ENCODE measurements at places on chromosomes 5 and 9.

DNA sequence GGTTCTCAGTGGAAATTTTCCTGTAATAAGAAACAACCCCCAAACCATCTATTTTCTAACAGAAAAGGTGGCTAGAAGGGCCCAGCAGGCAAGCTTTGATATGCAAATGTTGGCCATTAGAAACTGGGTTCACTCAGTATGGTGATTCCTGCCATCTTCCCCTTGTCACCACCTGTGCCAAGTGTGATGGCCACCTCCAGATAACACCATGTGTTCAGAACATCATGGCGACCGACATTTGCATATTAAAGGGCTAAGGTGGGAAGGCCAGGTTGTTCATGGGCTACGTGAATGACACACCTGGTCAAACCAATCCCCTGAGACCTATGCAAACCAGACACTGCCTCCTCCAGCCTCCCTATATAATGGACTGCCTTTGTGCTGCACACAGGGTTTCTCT lies 20.4 kb downstream of the FOXE1 start:
- no peak for DNase-seq

DNA sequence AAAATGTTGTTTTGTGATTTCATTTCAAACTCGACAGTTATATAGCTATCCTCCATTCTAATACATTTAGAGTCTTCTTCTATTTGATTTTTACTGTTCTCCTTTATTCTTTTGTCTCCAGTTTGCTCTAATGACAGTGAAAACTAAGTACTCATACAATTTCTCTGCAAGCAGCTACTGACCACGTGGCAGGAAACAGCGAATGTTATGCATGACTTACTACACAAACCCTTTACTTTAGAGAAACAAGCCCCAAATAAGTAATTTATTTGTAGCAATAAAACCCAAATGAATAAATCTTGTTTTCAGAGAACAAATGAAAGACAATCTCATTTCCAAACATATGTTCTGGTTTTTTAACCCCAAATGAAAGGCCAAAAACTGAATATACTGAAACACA lies 41.9 kb downstream of the CDH6 start:
- DNase-seq, result no peak

DNA sequence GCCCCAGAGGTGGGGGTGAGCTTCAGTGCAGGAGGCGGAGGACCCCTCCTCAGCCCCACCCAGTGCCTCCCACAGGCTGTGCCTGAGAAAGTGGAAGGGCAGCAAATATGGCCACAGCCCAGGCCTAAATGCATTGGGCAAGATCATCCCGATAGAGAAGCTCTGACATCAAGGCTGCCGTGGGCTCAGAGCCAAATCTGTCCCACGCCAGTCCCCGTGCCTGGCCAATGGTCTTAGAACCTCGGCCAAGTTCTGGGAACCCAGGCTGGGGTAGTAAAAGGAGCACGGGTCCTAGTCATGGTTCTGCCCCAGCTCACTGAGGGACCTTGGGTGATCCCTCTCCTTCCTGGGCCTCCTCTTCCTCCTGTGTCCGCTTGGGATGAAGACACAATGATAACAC lies 27.7 kb upstream of the TNIP1 start:
- no peak for DNase-seq

DNA sequence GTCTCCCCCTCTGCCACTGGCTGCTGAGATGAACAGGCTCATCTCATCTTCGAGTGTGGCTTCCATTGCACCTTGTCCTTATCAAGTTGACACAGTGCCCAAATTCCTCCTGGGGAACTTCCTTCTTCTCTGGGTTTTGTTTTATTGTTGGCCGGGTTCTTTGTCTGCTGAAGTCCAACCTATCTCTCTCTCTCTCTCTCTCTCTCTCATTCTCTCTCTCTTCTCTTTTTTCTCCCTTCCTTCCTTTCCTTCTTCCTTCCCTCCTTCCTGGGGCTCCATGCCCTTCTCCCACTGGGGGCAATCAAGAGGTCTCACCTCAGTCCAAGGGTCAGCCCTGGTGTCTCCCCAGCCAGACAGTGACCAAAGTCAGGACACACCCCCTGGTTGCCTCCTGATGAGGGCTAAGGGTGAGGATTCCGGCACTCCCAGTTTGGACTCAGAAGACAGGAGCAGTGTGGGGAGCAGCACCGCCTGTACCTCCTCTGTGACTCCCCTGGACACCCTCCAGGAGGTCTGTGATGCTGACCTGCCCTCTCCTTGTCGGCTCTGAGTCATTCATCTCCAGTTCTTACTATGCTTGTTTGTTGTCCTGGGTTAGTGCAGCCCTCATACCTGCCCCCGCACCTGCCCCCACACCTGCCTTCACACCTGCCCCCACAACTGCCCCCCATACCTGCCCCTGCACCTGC lies 30.7 kb downstream of the KCNT1 start:
- no peak for DNase-seq

DNA sequence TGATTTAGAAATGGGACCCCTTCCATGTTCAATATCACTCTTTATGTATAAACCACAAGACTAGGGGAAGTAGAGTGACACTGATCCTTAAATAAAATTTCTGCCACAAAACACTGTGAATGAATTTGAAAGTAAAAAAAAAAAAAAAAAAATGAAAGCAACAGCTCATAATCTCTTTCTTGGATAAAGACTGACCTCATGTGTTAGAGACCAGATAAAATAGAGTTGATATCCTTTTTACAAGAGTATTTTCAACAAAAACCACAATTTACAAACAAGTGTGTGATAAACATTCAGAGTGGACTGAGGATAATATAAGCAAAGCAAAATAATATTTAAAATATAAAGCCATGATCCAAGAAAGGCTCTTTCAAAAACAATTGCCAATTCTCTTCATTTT lies 180.2 kb downstream of the FBXL17 start:
- DNase-seq, result no peak

- DNase-seq, result no peak
These were observed 513 bp upstream of the RNF180 start for GRCh38 chr5:64165160-64165499.

- DNase-seq, result no peak
These were observed 316.3 kb downstream of the GABRB2 start for GRCh38 chr5:161230221-161230620.

GRCh38 chr9:5799314-5799713 lies 33.6 kb downstream of the ERMP1 start:
- DNase-seq, result no peak

GRCh38 chr9:9992936-9993335 lies 619.9 kb downstream of the PTPRD start:
- no peak for DNase-seq

DNA sequence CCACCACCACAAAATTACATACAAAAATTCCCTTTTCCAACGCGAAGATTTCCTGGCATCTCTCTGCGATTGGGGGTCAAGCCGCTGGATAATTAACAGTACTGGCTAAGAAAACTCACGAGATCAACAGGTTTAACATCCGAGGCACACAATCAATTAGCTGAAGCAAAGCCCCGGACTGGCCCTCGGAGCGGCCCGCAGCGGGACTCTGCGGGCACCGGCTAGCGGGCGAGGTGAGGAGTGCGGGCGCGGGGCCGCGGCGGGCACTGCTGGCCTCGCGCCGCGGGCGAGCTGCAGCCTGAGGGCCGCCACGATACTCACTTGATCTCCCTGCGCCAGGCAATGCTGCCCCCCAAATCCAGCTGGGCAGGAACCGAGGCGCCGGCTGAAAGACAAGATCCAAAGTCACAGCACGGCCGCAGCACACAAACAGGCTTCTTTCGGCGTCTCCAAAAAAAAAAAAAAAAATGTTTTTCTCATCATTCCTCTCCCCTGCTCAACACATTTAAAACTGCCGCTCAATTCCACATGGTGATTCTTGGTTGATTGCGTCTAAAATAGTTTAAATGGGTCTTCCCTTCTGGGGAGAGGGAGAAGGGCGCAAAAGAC lies 210.2 kb downstream of the MEF2C start:
- DNase-seq, result no peak

- DNase-seq, result no peak
These were observed 86.9 kb downstream of the NUDT12 start for GRCh38 chr5:103475629-103476240.

- DNase-seq, result no peak
These were observed 227.3 kb downstream of the DCP2 start for GRCh38 chr5:113203916-113204315.

DNA sequence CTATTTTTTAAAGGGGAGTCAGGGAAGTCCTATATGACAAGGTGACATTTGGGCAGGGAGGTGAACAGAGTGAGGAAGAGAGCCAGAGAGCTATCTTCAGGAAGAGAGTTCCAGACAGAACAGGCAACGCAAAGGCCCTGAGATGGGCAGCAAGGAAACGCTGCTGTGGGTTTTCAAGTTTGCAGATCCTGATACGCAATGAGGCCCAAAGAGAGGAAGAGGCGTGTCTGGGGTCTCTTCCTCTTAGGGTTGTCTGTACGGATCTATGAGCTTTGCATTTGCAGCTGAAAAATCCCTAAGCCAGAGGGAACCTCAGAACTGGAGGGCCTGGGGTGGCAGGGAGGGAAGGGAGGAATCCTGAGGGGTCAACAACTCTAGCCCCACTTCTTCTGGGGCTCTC lies 13.6 kb downstream of the FAT2 start:
- no peak for DNase-seq

DNA sequence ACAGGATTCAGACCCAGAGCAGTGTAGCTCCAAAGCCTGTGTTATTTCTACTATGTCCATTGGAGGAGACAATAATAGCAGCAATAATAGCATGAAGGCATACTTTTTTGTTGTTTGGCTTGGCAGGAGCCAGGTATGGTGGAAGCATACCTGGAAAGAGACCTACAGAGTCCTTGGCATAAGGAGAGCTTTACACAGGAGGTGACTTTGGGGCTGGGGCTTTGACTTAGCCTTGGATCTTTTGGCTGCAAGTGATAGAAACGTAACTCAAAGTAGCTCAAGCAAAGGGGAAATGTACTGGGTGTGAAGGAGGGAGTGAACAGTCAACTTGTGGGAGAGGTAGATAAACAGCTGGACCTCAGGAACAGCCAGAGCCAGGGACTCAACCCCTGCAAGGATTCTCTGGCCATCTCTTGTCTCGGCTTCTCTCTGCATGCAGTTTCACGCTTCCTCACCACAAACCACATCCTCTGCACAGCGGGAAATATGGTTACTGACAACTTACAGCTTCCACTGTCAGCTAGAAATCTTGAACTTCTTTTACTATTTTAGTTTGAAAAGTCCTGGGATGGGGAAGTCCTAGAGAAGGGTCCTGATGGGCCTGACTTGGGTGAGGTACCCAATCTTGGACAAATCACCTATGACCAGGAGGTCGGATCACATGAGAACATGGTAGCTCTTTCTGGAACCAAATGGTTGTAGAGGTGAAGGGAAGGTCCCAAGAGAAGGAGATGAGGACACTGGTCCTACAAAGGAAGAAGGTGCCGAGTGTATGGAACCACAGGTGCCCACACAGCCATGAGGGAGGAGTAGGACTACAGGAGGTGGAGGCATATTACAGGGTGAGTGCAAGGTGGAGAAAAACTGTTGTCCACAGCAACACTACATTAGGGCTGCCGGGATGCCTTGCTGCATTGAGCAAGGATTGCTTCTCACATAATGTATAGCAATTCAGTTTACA lies 47.0 kb upstream of the TGFBR1 start:
- no peak for DNase-seq

DNA sequence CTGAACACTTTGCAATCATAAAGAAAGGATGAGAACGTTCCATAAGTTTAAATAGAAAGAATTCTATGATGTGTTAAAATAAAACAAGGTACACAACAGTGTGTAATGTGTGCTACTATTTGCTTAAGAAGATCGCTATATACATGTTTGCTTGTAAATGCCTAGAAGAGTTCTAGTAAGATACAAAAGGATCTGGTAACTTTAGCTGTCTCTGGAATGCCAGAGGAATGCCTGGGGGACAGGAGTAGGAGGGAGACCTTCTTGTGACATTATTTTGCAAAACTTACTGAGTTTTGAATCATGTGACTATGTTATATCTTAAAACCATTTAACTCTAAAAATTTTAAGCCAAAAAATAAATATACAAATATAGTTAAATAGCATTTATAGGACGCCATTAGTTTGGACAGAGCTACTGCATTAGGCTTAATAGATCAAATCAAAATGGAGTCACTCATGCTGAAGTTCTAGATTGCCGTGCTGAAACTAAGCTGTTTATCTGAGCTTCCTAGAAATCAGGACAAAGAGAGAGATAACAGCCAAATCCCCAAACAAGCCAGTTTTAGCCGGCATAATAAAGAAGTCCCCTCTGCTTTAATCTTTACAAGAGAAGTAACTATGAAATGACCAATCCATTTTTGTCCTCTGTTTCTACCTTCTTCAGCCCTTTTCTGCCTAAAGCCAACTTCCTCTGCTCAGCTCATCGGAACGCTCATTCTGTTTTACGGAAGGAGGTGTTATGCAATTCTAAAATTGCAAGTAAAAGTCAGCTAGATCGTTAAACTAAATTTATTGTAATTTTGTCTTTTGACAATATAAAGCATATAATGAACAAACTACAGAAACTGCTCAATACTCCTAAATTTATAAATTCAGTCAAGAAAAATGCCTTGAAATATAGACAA lies 44.8 kb downstream of the LIX1 start:
- DNase-seq, result no peak

GRCh38 chr5:66708368-66708767 lies 112.2 kb downstream of the MAST4 start:
- no peak for DNase-seq

DNA sequence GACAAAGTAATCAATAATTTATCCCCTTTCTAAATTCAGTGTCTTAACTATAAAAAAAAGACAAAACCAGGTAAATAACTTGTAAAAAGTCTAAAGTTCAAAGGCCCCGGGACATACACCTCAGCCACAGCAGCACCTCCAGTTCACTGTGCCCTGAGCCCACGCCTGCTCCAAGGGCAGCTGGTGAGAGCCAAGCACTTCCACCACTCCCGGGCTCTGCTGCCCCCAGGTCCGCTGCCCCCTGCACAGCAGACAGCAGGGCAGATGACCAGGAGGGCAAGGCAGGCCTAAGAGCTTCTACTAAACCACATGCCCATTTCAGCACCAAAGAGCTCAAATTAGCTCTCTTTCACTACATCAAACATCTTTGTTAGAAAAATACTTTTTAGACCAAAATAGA lies 91.9 kb downstream of the CAMSAP1 start:
- peak; percentile 27 for DNase-seq

- DNase-seq, result no peak
These were observed 657.9 kb downstream of the TLR4 start for GRCh38 chr9:118362123-118362522.

DNA sequence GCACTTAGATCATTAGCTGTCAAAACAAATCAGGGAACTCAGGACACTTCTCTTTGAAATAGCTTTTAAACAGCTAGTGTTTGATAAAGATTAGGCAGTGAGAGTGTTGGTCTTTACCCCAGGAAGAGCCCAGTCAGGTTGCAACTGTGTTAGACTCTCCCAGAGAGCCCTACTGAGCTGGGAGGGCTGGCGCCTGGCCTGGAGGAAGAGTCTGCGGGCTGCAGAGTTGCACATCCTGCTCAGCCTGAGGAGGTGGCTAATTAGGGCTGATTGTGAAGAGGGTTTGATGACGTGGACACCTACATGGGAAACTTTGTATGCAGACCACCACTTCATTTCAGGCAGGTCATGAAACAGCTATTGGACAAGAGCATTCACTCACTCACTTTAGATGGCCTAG lies 112.0 kb downstream of the TMEM174 start:
- DNase-seq, result no peak

GRCh38 chr5:97131921-97132320 lies 10.5 kb downstream of the LIX1 start:
- no peak for DNase-seq
